ENCODE measurements at places on chromosomes 6 and 20.

GRCh38 chr20:2204021-2204420, 91.8 kb upstream of the TGM3 start:
- no peak for DNase-seq

GRCh38 chr6:1418471-1419191, 29.3 kb downstream of the FOXF2 start:
- no peak for DNase-seq

GRCh38 chr6:130965656-130966055, 97.4 kb downstream of the EPB41L2 start:
- no peak for DNase-seq

DNA sequence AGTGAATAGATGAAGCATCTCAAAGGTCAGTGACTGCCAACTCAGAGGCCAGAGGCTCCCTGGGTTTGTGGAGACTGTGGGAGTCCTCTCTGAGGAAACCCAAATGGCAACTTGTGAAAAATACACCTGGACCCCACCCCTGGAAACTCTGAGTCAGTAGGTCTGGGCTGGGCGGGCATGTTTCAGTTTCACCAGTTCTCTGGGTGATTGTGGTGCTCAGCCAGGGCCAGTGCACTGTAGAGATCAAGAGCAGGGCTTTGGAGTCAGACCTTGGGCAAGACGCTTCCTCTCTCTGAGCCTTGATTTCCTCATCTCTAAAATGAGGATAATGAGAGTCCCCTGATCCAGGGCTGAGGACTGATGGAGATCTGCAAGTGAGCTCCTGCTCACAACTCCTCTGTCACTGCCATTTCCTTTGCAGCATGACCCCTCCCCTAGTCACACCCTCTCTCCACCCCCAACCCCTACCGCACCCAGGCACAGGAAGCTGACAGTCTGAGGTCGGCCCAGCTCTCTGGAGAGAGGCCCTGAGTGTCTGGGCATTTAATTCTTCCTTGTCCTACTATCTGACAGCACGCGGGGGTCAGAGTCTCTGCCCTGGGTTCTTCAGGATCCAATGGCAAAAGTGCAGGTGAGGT, 5.1 kb downstream of the DEF6 start:
- DNase-seq: peak; percentile 89

GRCh38 chr20:46296526-46297250, 11.6 kb downstream of the CDH22 start:
- no peak for DNase-seq

DNA sequence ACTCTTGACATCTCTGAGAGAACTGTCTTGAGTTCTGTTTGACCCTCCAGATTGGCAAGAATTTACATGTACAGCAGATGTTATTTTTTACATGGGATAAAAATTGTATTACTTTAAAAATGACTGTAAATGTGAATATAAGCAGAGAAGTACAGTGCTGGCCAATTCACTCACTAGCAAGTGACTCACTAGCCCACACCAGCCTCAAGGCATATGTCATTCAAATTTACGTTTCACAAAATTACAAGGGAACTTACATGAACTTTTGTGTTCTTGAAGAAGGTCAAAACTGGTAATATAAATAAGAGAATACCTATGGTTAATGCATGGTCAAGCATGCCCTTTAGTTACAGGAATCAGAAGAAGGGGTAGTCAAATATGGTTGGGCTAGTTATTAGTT, 54.0 kb upstream of the HMGCLL1 start:
- DNase-seq: no peak

DNA sequence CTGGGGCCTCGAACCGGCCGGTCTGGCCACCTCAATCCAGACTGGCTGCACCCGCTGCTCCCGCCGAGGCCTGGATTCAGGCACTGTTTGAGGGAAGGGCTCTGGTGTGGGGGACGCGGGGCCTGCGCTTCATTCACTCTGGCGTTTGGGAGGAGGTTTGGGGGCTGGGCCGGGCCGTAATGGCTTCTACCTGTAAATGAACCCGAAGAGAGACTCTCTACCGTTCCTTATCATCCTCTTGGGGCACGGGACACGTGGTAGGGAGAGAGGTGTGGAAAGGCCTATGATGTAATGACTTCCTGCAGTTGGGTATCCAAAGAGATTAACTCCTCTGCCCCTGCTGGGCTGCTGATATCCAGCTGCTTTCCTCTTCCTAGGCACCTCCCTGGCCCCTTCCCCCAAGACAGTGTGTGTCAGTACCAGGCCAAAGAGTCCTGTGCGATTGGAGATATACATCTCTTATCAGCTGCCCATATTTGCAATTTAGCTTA, 1.8 kb downstream of the FOXO3 start:
- DNase-seq: no peak

DNA sequence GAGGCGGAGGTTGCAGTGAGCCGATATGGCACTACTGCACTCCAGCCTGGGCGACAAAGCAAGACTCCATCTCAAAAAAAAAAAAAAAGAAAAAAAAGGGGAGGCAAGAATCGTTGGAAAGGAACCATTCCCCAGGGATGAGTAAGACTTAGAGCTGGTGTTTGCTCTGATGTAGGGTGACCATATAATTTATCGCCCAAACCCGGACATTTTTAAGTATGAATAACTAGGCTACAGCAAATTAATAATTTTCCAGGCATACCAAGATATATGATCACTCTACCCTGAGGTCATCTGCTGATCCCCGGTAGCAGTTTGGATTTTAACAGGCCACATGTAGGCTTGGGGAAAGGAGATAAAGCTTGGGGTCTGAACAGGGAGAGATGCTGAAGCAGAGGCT, 260.9 kb downstream of the BTBD9 start:
- DNase-seq: no peak

- DNase-seq: no peak
Observed at GRCh38 chr6:157665180-157665579, 157.9 kb upstream of the SNX9 start.

DNA sequence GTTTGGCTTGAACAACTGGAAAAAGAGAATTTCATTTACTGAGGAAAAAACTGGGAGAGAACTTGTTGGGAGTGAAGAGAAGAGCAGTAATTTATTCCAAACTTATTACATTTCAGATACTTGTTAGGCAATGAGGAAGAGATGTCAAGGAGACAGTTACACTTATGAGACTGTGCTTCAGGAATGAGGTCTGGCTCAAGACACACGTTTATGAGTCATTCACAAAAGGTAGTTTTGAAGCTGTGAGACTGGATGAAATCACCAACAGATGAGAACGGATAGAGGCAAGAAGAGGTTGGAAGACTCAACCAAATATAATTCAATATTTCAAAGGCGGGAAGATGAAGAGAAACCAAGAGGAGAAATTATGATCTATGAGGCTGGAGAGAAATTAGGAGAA, 70.6 kb upstream of the DEFB112 start:
- no peak for DNase-seq

GRCh38 chr20:51535075-51535386, 7.5 kb downstream of the NFATC2 start:
- peak; percentile 51 for DNase-seq

- no peak for DNase-seq
Observed at GRCh38 chr20:32067234-32067821, 15.3 kb downstream of the HCK start.

- DNase-seq: no peak
Observed at GRCh38 chr6:6333501-6333900, 13.0 kb upstream of the F13A1 start.
